Stimulated activated naive CD4-positive, alpha-beta T cell treated with Interleukin-2 at 50 U/mL for 16 hours (primary cell): ENCODE measurements at places on chromosomes 12 and 14.

DNA sequence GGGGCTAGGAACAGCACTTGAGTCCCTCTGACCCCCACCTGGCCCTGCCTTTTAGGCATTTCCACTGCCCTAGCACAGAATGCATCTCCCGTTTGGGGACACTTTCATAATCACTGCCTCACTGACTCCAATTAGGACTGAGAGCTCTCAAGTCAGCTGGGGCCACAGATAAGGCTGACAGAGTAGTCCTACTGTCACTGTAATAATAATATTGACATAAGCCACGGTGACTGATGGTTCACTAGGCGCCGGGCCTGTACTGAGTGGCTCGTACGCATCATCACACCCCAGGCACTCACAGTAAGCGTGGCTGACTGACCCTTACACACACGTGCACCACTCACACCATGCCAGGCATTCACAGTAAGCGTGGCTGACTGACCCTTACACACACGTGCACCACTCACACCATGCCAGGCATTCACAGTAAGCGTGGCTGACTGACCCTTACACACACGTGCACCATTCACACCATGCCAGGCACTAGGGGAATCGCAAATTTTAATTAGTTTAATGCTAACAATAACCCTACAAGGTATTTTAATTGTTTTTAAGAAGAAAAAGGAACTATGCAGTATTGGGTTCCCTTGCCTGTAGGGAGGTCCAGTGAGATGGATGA is 87.7 kb downstream of the CHGA start:
- no peak for DNase-seq

- DNase-seq = no peak
Measured at GRCh38 chr12:41013881-41014642, 174.1 kb upstream of the PDZRN4 start.

DNA sequence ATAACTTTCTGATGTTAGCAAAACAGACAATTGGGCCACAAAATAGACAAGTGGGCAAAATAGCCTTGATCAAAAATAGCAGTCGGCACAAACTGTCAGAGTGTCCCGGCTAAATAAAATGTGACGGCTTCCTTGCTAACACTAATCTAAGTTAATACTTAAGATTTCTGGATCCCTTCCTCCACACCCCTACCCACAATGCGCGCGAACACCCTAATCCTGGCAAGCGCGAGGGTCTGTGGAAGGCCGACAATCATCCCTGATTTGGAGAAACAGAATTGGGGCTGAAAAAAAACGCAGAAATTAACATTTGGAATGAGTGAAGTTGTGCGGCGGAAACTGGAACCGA is 489 bp downstream of the CEP290 start:
- DNase-seq = no peak

- no peak for DNase-seq
Measured at GRCh38 chr12:111337371-111337770, 31.5 kb downstream of the PHETA1 start.

- no peak for DNase-seq
Measured at GRCh38 chr14:84401631-84402030, 1128.3 kb upstream of the FLRT2 start.

- DNase-seq = no peak
Measured at GRCh38 chr12:64968989-64969819, 144.8 kb downstream of the TBC1D30 start.
